MCF 10A (cell line): ENCODE measurements at places on chromosomes 2 and 18. TPM values are rescaled to one million over a fixed set of nuclear protein-coding genes. Genes with fewer than 3 reads are reported as not detected.

The LHCGR gene
- total RNA-seq: not detected in 2 replicates

The SLC38A11 gene
- not detected in 2 replicates for total RNA-seq

The GRB14 gene
- 1.5 and 2.0 TPM in 2 replicates for total RNA-seq

The NBAS gene
- total RNA-seq: 46.4 and 55.6 TPM in 2 replicates

DNA sequence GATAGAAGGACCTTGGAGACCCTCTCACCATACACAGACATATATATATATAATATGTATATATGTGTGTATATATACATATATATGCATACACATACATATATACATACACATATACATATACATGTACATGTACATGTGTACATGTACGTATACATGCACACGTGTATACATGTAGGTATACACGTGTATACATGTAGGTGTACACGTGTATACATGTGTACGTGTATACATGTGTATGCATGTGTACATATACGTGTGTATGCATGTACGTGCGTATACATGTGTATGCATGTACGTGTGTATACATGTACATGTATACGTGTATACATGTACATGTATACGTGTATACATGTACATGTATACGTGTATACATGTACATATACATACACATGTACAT is 54.5 kb downstream of the DPP10 start:
- no peak for DNase-seq

- peak; percentile 86 for DNase-seq
These were observed 15.6 kb upstream of the INO80C start for GRCh38 chr18:35513181-35513936.

The GAREM2 gene
- 0.23 and 1.7 TPM in 2 replicates for total RNA-seq

DNA sequence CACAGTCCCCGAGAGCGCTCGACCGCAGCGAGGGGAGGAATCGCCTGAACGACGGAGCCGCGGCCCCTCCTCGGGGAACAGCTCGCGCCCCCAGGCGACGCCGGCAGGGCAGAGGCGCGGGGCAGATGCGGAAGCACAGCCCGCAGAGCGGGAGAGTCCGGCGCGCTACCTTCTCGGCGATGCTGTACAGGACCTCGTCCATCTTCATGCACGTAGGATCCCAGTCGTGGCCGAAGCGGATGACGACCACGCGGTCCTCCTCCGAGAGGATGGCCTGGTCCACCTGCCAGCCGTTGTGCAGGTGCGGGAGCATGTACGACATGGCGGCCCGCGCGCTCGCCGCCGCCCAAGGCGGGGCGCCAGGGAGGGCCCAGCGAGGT is 302 bp downstream of the TXNL4A start:
- peak; percentile 49 for DNase-seq

The CYRIA gene
- total RNA-seq: 0.35 and 1.2 TPM in 2 replicates

The C18orf32 gene
- 28.9 and 45.2 TPM in 2 replicates for total RNA-seq

DNA sequence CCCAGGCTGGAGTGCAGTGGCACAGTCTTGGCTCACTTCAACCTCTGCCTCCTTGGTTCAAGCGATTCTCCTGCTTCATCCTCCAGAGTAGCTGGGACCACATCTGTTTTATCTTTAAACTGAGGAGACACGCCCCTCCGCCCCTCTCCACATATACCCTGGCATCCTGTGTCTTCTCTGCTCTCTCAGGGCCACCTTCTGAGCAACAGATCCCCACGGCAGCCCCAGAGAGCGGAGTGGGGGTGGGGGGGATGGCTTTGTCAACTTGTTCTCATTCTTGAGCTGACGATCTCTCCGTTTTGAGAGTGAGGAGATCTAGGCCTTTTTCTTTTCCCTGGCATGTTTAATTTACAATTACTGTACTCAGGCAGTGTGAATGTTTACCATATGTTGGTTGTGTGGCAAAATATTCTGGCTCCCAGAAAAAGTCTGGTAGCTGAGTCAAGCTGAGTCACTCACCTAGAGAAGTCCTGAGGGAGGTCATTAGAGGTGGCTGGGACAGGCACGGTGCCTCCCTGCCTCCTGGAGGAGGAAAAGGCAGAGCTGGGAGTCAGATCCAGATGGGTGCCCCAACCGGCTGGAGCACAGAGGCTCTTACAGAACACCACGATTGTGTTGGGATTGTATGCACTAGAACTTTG is 19.5 kb upstream of the ID2 start:
- peak; percentile 85 for DNase-seq

The LAMA3 gene
- total RNA-seq: 269 and 371 TPM in 2 replicates

GRCh38 chr2:19851116-19851695 is 50.6 kb downstream of the TTC32 start:
- peak; percentile 38 for DNase-seq

- DNase-seq: peak; percentile 92
These were observed 73.2 kb upstream of the SMAD2 start for GRCh38 chr18:48003426-48004349.

The IL36B gene
- total RNA-seq: not detected in 2 replicates

DNA sequence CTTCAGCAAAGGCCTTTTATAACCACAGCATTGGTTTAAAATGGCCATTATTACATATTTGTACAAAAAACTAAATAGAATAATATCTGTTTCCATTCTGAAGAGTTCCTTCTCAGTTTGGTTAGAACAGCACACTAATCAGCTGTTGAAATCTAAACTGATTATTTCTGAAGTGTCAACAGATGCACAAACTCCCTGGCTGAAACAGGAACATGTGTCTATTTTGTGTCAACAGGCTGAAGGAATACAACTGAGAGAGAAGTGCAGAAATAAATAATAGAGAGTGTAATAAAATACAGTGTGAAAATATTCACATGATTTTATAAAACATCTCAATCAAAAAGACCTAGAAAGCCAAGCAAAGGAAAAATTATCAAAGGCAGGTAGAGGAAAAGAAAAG is 29.7 kb downstream of the IKZF2 start:
- DNase-seq: no peak

DNA sequence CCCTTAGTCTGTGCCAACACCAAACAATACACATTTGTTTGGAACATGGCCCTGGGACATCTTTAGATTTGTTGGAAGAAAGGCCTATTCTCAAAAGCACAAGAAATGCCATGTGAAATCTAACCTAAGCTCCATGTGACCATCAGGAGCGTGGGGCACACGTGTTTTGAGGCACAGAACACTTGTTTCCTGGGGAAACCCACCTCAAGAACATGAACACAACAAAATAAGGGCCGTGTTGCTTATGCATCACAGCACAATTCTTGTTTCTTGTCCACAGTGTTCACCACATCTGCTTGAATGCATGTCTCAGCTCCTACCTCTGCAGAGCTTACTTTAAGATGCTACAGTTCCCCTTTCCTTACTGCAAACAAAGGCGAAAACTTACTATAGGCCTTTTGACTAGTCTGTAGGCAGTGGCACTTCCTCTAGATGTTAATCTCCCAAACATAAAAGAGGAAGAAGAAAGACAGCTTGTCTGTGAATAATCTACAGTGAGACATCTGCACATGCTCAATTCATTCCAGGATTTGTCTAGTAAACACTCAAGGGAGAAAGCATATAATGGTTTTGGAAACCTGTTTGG is 165.0 kb downstream of the ANKRD44 start:
- DNase-seq: no peak

The SKOR2 gene
- not detected in 2 replicates for total RNA-seq

DNA sequence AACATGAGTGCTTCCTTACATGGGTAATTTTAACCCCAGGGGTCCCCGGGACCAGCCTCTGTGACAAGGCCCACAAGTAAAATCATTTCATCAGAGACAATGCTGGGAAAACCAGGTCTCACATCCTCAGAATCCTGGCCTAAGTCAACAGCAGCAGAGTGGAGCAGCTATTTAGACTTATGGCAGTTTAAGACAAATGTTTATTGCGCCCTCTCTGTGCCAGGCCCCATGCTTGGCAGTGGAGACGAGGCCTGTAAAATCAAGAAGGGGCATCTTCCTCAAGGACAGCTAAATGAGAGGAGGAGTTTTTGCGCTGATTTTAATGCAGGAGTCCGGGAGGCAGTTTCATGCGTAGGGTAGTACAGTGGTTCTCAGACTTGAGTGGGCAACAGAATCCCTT is 56.0 kb upstream of the ACAA2 start:
- DNase-seq: no peak

DNA sequence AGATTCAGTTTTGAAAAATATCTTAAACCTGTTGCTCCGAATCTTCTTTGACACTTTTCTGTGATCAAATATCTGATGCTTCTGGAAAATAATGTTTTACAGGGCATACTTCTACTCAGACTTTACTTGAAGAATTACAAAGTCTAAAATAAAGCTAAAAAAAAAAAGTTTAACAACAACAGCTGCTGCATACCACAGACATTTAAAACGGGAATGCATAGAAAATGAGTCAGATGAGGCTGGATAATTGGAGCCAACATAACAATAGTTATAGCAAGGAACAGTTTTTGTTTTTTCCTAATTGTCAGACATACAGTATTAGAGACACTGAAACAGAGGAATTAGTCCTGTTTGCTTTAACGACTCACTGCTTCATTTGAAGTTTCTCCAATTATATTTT is 1090.2 kb downstream of the SUCLG1 start:
- peak; percentile 9 for DNase-seq

DNA sequence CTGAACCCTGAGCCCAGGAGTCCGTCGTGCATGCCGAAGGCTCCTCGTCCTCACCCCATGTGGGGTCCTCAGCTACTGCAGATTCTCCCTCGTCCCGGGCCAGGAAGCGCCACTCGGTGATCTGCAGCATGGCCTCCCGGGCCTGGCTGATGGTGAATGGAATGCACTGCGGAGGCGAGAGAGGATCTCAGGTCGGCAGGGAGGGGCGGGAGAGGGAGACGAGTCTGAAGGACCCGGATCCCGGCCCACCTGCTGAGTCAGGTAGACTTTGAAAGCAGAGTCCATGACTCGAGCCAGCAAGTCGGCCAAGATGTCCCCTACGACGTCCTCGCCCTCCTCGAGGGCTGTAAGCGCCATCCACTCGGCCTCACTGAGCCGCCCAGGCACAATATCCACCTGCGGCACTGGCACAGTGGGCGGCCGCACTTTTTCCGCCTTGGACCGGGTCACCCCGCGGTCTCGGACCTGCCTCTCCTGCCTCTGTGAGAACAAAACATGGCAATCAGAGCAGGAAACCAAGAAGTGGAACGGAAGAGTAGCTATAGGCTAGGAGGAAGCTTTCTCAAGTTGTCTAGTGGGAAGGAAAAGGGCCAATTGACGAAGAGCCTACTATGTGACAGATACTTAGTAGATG is 5.5 kb downstream of the C2orf81 start:
- no peak for DNase-seq

The GCG gene
- total RNA-seq: not detected in 2 replicates

DNA sequence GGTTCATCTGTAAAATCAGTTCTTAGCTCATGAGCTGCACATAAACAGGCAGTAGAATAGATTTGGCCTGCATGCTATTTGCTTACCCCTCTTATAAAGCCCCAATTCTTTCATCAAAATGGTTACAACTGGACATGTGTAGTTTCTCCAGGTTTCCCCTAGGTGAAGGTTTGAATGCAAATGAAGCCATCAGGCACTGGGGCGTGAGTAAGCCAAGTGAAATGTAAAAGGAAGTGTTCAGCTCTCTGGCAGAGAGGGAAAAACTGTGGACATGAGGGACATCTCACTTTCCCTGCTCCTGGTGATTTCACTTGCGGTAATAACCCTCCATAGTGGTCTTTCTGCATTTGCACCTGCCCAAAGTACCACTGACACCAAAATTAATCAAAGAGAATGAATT is 1402.3 kb upstream of the LRRTM1 start:
- DNase-seq: no peak
